ENCODE measurements at places on chromosomes 4 and X. TPM values are rescaled to one million over a fixed set of nuclear protein-coding genes. Genes with fewer than 3 reads are reported as not detected.

Gene SPP1
- total RNA-seq: 58.1 TPM

Gene NEIL3
- total RNA-seq: 14.6 TPM

Gene FRYL
- 62.0 TPM for total RNA-seq

Gene MMRN1
- 0.77 TPM for total RNA-seq

Gene EVC2
- total RNA-seq: 10.0 TPM

Gene MAGEA11
- total RNA-seq: not detected

Gene IRAK1
- 97.1 TPM for total RNA-seq

Gene TMSB15C
- 6.2 TPM for total RNA-seq

Gene NXF3
- not detected for total RNA-seq

Gene PHOX2B
- total RNA-seq: not detected

Gene OTC
- not detected for total RNA-seq

Gene NOX1
- not detected for total RNA-seq

Gene RAB33A
- total RNA-seq: 4.3 TPM

Gene MAGEA2B
- total RNA-seq: not detected

Gene GYPA
- not detected for total RNA-seq

Gene PCYT1B
- 2.1 TPM for total RNA-seq

Gene TBC1D8B
- 19.1 TPM for total RNA-seq

Gene RHOXF2B
- total RNA-seq: not detected

Gene TBX22
- not detected for total RNA-seq

Gene F9
- total RNA-seq: not detected
